ENCODE measurements at places on chromosomes 7 and 10. TPM values are rescaled to one million over a fixed set of nuclear protein-coding genes. Genes with fewer than 3 reads are reported as not detected.
A peak's percentile ranks its signal among the peaks of the same experiment; 100 is the strongest.

GRCh38 chr10:119502209-119502608 is 40.3 kb downstream of the RGS10 start:
- H3K27me3 ChIP-seq: no peaks in the 10 kb centered on the region
- peak; percentile 83 for DNase-seq
- H3K4me1 ChIP-seq: peaks cover 81% of the 10 kb centered on the region
- H3K36me3 ChIP-seq: peaks cover 52% of the 10 kb centered on the region
- peak overlapping the region; percentile 91 for H3K27ac ChIP-seq

GRCh38 chr7:159229683-159230475 is 85.2 kb upstream of the VIPR2 start:
- H3K4me1 ChIP-seq: no peaks in the 10 kb centered on the region
- DNase-seq: no peak
- H3K27ac ChIP-seq: no peak overlapping the region
- H3K27me3 ChIP-seq: peaks cover 2% of the 10 kb centered on the region
- no peaks in the 10 kb centered on the region for H3K36me3 ChIP-seq

DNA sequence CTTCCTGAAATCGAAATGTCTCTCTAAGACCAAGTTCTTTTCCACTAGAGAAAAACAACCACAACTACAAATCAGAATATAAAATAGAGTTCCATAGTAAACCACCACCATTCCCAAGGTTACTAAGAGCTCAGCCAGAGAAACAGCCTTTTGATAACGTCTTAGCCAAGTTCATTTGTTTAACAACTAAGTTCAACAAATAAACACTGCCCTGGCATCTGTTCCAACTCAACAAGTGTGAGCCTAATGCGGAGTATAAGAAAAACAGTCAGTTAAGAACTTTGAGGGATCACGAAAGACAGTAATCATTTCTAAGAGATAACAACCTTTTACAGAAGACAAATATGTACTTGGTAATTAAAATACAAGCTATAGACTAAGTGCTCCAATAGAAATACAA is 77.3 kb downstream of the CALD1 start:
- H3K27me3 ChIP-seq: no peaks in the 10 kb centered on the region
- peaks cover 23% of the 10 kb centered on the region for H3K36me3 ChIP-seq
- peak overlapping the region; percentile 10 for H3K4me3 ChIP-seq
- DNase-seq: no peak
- peak overlapping the region; percentile 49 for H3K27ac ChIP-seq

GRCh38 chr10:32923849-32924248 is 34.2 kb downstream of the ITGB1 start:
- H3K27ac ChIP-seq: no peak overlapping the region
- peaks cover 4% of the 10 kb centered on the region for H3K4me1 ChIP-seq
- no peak overlapping the region for H3K4me3 ChIP-seq
- H3K36me3 ChIP-seq: peaks cover 36% of the 10 kb centered on the region
- DNase-seq: no peak
- no peaks in the 10 kb centered on the region for H3K27me3 ChIP-seq

Gene FAM180A
- not detected for total RNA-seq

GRCh38 chr10:68154211-68154497 is 44.9 kb downstream of the MYPN start:
- peaks cover 2% of the 10 kb centered on the region for H3K4me1 ChIP-seq
- no peak overlapping the region for H3K27ac ChIP-seq
- no peak for DNase-seq
- no peaks in the 10 kb centered on the region for H3K36me3 ChIP-seq
- H3K4me3 ChIP-seq: no peak overlapping the region

DNA sequence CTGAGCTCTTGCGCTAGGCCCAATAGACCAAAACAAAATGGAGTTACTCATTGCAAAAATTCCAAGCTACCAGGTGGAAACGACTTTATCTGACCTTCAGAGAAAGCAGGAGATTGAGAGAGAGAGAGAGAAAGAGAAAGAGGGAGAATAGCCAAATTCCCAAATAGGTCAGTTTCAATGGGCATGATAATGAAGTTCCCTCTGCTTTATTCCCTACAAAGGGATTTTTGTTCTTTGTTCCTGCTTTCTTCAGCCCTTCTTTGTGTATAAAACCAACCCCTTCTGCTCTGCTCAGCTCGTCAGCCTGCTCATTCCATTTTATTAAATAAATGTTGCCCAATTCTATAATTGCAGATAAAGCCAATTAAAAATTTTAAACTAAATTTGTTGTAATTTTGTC is 45.0 kb upstream of the GPR37 start:
- peaks cover 17% of the 10 kb centered on the region for H3K27me3 ChIP-seq
- no peak overlapping the region for H3K27ac ChIP-seq
- H3K36me3 ChIP-seq: no peaks in the 10 kb centered on the region
- H3K4me3 ChIP-seq: no peak overlapping the region
- no peak for DNase-seq

Gene PKD2L1
- total RNA-seq: not detected

- DNase-seq: no peak
- no peak overlapping the region for H3K27ac ChIP-seq
- no peaks in the 10 kb centered on the region for H3K4me1 ChIP-seq
Observed at GRCh38 chr10:133156674-133157579, 3.1 kb upstream of the KNDC1 start.
